C1 segment of cervical spinal cord (tissue), 14 donors: ENCODE measurements at places on chromosomes 5 and 9.

- DNase-seq, result no peak
Measured at GRCh38 chr5:141528291-141528984, 39.6 kb downstream of the PCDHGC5 start.

DNA sequence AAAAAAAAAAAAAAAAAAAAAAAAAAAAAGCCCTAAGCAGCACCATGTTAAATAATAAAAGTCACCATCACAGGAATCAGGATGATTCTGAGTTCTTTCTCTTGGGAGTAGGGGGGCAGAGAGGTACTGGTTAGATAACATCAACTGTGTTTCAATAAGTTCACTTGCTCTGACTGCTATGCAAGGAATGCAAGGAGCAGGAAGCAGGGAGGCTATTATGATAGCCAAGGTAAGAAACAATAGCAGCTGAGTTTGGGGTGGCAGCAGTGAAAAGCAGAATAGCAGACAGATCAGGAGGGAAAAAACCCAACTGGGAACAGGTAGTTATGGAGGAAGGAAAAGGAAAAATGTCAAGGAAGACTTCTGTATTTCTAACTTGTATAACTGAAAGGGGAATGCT is 8.2 kb downstream of the CEP120 start:
- DNase-seq, result no peak

DNA sequence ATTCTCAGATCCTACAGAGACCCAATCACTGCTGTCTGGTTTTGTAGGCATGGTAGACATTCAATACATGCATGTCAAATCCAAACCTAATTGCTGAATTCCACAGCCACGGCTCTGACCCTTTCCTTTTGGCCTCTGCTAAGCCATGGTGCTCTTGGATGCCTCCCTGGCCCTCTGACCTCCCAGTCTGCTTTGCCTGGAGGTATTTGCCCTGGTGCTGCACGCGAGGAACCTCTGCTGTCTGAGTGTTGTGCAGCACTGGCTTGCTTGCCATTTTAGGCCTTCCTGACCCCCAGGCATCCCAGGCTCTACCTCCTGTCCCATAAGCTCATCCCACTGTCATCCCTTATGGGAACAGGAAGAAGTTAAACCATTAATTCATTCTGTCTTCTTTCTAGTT is 60.9 kb downstream of the DOCK2 start:
- no peak for DNase-seq

DNA sequence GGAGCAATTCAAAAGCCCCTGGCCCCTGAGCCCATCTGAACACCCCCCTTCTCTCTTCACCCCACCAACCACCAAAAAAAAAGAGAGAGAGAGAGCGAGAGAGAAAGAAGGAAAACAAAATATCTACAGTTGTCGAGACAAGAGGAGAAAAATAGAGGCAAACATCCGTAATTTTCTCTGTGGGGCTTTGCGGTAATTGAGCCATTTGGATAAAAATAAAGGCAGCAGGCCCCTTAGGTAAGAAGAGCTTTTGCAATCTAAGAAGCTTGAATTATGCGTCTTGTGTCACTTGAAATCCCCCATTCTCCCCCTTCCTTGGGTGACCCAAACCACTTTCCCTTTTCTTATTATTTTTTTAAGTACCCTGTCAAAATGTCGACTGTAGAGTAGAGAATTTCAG is 35.5 kb upstream of the FUBP3 start:
- DNase-seq, result no peak

- DNase-seq, result no peak
Measured at GRCh38 chr5:159184858-159185381, 24.4 kb downstream of the RNF145 start.

DNA sequence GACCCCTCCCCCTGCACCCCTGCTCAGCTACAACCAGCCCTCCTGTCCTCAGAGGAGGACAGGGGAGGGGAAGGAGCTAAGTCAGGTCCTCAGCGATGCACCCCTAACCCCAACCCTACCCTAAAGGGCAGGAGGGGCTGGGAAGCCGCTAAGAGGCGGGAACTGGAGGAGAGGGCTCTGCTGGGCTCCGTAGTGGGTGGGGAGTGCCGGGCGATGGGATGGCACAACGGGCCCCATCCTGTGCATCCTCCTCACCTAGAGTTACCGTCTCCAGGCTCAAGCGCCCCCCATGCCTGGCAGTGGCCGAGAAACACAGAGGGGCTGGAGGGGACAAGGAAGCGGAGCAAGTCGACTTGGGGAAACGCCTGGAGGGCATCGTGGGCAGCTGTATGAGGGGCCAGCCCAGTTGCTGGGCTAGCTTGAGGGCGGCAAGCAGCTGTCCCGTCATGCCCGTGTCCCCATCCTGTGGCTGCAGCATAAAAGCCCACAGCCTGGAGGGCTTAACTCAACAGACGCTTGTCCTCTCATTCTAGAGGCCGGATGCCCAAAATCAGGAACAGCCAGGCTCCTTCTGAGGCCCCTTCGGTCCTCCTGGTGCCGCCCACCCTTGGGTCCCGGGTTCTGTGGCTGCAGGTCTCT is 23.0 kb upstream of the UBAC1 start:
- DNase-seq, result no peak

DNA sequence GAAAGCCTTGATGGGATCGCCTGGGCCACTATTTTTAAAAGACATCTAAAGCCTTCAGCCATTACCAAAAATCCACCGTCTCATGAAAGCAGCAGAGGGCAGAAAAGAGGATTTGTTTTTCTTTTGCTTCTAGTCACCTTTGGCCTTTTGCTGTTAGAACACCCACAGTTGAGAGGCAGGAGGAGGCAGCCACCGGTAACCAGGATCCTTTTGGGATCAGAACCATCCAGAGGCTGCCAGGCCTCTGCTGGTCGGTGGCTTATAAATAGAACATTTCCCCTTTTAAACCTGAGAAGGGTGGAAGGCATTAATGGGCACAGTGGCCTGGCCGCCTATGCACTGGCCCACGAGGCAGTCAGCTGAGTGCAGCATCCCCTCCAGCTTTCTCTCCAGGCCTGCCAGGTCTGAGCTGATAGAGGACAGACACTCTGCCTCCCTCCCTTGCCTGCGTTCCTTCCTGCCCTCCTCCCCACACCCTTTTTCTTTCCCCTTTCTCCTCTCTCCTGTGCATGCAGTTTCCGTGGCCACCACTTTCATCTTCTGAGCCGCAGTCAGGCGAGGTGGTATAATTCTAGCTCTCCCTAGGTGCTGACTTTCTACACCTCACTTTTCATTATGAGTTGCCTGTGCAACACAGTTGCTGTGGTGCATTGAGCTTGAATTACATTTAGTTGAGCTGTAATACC is 253.4 kb downstream of the ARHGAP26 start:
- no peak for DNase-seq

GRCh38 chr5:169119288-169120048 is 181.5 kb downstream of the SLIT3 start:
- peak; percentile 48 for DNase-seq

DNA sequence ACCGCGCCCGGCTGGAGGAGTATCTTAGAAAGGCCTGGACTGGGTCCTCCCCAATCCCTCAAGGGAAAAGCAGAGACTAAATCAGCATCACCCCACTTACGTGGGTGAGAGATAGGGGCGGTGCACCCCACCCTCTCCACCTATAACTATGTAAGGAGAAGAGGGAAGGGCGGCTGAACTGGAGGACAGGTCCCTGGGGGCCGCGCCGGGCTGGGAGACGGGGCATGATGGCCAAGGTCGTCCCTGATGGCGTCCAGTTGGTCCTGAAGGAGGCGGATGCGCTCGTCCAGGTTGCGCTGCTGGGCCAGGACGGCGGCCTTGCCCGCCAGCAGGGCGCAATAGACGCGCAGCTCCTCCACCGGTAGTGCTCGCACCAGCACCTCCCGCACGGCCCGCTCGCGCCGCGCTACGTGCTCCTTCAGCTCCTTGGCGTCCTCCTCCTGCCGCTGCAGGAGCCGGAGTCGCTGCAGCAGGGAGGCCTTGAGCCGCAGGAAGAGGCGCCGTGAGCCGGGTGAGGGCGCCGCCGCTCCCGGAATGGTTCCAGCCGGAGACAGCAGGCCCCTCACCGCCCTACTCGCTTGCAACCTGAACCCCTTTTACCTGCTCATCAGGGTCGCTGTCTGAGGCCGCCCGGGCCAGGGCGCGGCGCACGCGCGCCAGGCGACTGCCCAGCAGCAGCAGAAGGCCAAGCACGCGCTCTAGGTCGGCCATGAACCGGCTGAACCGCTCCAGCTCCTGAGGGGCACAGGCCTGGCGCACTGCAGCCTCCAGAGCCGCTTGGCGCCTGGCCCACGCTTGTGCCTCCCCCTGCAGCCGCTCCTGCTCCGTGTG is 7.6 kb downstream of the SHROOM1 start:
- no peak for DNase-seq

DNA sequence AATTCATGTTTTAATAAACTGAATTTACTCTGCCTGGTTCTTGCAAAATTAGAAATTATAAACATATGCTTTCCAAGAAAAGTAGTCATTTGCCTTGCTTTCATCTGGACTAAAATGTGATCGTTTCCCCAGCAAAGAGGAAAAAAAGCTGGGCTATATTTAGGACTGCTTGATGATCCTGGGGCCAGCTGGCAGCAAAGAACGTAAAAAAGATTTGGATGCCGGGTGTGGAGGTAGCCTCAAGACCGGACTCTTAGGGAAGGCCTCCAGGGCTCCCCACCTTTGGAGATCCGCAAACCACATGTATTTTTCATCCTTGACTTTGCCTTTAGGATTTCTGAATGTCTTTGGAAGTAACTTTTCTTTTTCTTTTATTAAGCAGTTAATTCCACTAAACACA is 156.1 kb upstream of the SEMA6A start:
- no peak for DNase-seq

DNA sequence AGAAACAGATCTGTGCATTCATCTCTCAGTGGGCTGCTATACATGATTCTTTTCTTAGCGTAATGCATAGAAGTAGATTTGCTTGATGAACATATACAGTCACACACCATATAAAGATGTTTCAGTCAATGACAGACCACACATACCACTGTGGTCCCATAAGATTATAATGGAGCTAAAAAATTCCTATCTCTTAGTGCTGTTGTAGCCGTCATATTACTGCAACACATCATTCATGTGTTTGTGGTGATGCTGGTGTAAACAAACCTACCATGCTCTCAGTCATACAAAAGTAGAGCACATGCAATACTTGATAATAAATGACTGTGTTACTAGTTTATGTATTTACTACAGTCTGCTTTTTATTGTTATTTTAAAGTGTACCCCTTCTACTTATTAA is 214.3 kb downstream of the ARHGAP26 start:
- DNase-seq, result no peak

- no peak for DNase-seq
Measured at GRCh38 chr9:37927132-37927531, 23.2 kb upstream of the SLC25A51 start.

GRCh38 chr5:149820536-149821510 is 90.7 kb downstream of the PPARGC1B start:
- no peak for DNase-seq

DNA sequence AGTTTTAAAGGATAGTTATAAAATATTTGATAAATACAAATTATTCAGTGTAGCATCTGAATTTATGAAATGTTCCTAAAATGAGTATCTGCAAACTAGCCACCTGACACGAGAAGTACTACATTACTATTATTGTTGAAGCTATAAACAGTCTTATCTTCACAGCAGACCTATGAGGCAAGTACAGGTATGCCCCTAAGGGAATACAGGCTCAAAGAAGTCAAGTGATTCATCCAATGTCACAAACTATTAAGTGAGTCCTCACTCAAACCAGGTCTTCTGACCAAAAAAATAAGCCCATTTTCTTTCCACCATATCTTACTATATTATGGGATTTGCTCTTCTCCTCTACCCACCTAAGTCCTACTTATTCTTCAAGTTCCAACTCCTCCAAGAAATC is 28.7 kb downstream of the STRBP start:
- DNase-seq, result no peak

DNA sequence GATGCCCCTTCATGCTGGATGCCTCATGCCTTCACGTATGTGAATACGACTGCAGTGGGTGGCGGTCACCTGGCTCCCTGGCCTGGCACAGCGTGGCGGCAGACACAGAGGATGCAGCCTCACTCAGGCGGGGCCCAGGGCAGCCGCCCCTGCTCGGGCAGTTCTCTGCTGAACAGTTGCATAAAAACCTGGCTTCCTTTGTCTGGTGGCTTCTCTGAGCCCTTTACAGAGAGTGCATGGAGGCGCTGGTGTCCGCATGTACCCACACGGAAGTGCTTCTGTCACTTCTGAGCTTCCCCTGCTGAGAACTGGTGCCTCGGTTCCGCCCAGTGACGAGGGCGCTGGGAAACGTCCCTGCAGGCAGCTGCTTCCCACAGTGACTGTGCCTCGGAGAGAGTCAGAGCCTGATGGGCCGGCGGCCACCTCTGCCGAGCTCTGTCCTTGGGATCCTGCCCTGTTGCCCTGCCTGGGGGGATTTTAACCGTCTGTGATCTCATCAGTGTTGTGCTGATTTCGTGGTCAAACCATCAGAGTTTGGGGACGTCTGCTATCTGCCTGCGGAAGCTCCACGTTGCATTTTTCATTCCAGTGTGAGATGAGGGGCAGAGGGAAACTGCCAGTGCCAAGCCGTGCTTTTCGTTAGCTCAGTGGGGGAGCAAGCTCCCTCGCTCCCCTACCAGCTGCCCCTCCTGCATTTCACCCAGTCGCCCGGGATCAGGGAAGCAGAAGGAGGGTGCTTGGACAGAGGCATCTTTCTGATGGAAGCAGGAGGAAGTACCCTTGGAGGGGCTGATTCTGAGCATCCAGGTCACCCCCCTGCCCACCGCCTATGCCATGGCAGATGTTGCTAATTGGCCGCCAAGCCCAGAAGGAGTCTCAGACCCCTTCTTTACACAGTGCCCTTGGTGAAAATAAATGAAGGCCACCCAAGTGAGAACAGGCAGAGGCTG is 153.0 kb upstream of the COL5A1 start:
- DNase-seq, result no peak

GRCh38 chr9:504921-505740 is 290.5 kb downstream of the DOCK8 start:
- no peak for DNase-seq

DNA sequence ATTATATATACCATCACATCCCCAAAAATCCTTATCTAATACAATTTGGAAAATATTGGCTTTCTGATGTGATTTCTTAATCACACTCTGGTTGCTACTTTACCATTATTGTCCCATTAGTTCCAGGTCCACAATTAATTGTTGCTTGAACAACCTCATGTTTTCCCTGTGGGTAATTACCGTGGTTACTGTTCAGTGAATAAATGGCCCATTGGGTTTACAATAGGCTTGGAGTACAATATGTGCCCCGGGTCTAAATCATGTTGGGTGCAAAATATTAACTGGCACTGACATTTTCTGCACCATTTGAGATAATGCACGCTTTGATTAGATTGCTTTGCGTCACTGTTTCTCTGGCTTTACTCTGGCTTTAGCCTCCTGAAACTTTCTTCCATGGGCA is 163.7 kb downstream of the GABBR2 start:
- no peak for DNase-seq
